ENCODE measurements at places on chromosomes 5 and 9.

DNA sequence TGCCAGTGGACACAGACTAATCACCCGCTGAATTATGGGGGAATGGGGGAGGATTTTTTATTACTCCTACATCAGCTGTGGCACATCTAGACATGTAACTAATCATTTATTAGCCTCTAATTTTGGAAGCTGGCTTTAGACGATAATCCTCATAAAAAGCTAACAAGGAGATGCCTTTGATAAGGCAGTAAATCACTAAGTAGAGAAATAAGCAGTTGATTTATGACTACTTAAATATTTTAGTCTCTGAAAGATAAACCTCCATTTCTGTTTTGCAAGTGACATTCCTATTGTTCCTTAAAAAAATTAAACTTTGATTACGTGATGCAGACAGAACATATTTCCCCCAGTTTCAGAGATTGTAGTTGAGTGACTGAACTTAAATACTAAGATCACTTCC lies 206.4 kb upstream of the CDKN2B start:
- no peak for DNase-seq

DNA sequence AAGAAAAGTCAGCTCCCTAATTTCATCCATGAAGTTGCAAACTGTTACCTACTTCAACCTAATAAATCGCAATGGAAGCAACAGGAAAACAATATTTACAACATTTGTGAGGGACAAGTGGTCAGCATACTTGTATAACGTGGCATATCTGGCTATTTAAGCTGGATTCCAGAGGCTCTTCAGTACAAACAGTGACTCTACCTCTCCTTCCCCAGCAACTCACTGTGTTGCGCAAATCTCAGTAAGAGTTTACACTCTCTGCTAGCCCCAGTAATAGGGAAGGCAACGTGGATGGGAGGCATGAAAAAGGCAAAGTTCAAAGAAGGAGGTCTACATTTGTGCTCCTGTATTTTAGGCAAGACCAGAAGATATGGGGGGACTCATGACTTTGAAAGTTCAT lies 18.9 kb upstream of the SEMA5A start:
- no peak for DNase-seq

- DNase-seq, result no peak
Measured at GRCh38 chr5:177347699-177348098, 3.8 kb downstream of the LMAN2 start.

- no peak for DNase-seq
Measured at GRCh38 chr5:33362915-33363314, 77.8 kb upstream of the TARS1 start.

GRCh38 chr5:90803381-90803780 lies 244.8 kb downstream of the ADGRV1 start:
- DNase-seq, result peak; percentile 39

DNA sequence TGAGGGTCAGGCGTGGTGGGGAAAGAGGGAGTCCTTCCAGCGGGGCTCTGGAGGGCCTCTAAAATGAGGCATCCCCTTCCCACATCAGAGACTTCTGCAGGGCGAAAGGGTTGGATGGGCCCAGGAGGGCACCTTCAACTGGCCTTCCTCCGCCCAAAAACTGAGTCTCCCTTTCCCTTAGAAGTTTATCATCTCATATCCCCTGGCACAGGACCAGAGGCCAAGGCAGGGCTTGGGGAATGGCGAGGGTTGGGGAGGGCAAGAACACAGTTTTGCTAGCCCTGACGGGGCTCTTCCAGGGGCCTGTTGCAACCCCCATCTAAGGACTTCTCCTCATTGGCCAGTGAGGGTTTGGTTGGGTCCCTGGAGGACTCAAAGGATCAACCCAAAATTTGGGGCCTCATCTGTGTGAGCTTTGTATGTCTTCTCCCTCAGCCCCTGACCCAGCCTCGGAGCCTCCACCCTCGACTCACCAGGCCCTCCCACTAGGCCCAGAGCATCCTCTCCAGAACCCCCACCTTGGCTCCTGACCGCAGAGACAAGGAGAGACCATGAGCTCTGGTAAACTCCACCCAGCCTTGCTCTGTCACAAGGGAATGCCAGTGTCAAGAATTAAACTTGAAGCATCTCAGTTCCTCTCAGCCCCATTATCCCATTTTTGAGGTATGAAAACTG lies 24.1 kb downstream of the AQP7 start:
- DNase-seq, result no peak

DNA sequence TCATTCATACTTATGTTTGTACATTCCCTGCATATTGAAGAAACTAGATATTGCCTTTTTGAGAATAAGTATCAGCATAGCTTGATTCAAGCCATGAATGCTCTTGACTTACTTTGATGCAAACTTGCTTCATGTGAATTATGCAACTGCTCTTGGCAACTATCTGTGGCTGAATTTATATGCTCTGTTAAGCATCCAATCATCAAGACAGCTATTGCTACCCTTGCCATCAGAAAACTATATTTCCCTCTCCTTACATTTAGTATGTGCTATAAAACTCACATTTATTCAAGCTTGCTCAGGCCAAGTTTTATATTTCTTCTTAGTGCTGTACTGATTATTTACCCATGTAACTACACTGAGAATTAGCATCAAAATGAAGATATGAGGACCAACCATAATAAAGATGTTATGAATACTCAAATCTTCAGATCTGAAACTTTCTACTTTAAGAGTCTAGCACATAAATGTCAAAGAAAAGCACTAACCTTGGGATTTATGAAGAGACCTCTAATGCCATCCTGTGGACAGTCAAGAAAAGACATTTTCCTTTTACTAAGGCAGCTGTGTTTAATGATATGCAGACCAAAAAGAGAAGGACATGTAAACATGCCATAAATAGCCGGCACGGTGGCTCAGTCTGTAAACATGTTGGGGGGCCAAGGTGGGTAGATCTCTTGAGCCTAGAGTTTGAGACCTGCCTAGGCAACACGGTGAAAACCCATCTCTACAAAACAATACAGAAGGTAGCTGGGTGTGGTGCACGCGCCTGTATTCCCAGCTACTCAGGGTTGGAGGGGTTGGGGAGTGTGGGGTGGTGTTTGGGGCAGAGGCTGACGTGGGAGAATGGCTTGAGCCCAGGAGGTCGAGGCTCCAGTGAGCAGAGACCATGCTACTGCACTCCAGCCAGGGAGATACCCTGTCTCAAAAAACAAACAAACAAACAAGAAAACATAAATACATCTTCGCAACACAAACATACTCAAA lies 267.0 kb upstream of the TYRP1 start:
- DNase-seq, result no peak

GRCh38 chr9:93892748-93893147 lies 62.4 kb downstream of the BARX1 start:
- no peak for DNase-seq
